Testis (tissue), 5 donors: ENCODE measurements at places on chromosomes 5 and 9.

- no peak for DNase-seq
These were observed 72.2 kb downstream of the SNX18 start for GRCh38 chr5:54589786-54590185.

GRCh38 chr5:10056228-10056760, 193.4 kb downstream of the ATPSCKMT start:
- DNase-seq = no peak

GRCh38 chr9:75120686-75121085, 32.4 kb downstream of the OSTF1 start:
- DNase-seq = no peak

DNA sequence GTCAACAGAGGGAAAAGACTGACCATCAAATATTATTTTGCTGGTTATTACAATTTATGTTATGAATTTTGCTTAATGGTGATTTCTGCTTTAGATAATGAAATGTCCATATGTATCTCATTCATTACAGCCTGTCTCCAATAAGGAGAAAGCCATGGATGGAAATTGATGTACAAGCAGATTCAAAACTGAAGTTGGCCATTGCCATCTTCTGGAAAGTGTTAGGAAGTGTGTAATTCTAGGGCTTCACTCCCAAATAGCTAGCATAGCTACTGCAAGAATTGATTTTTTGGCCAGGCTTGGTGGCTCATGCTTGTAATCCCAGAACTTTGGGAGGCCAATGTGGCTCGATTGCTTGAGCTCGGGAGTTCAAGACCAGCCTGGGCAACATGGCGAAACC, 45.8 kb downstream of the DYNC2I2 start:
- DNase-seq = no peak

- no peak for DNase-seq
These were observed 69.0 kb upstream of the FST start for GRCh38 chr5:53411388-53411787.

DNA sequence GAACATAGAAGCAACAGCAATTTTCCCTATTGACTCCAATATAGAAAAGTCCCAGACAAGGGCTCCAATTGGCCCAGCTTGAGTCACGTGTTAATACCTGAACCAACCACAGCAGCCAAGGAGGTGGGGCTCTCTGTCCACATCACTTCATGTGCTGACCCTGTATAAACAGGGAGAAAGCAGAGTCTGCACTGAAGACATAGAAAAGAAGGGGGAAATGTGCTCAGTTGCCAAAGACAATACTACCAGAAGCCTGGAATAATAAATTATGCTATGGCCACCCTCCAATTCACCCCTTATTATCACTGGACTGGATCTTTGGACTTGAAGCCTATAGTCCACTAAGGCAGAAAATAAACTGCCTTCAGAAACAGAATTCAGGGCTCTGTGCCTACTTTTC, 275.4 kb downstream of the EPB41L4A start:
- no peak for DNase-seq

DNA sequence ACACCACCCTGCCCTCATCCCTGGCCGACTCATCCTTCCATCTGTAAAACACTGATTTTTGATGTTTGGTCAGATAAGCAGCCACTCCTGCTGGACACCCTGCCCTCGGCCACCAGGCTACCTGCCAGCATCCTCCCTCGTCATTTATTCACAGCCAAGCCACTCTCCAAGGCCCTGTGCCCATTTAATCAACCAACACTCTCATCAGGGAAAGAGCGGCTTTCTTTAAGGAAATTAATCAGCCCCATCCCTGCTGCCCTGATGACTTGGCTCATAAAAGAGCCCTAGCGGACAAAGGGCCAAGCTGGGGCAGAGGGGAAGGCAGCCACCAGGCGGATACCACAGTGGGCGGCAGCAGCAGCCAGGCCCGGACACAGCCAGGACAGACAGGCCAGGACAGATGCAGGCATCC, 52.4 kb downstream of the GOLM1 start:
- DNase-seq = no peak

GRCh38 chr9:27801545-27801944, 228.3 kb upstream of the C9orf72 start:
- DNase-seq = no peak

- no peak for DNase-seq
These were observed 79.2 kb upstream of the TGFBR1 start for GRCh38 chr9:99025616-99026270.

GRCh38 chr5:10601246-10602030, 37.6 kb downstream of the ANKRD33B start:
- peak; percentile 75 for DNase-seq

DNA sequence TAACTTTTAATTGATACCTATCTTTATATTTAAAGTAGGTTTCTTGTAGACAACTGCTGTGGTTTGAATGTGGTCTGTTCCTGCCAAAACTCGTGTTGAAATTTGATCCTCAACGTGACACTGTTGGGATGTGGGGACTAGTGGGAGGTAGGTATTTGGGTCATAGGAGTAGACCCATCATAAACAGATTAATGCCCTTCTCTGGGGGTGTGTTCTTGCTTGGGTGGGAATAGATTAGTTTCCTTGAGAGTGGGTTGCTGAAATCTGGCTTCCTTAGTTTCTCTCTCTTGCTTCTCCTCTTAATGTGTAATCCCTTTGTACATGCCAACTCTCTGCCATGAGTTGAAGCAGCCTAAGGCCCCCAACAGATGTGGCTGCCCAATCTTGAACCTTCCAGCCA, 34.6 kb upstream of the IPPK start:
- no peak for DNase-seq

DNA sequence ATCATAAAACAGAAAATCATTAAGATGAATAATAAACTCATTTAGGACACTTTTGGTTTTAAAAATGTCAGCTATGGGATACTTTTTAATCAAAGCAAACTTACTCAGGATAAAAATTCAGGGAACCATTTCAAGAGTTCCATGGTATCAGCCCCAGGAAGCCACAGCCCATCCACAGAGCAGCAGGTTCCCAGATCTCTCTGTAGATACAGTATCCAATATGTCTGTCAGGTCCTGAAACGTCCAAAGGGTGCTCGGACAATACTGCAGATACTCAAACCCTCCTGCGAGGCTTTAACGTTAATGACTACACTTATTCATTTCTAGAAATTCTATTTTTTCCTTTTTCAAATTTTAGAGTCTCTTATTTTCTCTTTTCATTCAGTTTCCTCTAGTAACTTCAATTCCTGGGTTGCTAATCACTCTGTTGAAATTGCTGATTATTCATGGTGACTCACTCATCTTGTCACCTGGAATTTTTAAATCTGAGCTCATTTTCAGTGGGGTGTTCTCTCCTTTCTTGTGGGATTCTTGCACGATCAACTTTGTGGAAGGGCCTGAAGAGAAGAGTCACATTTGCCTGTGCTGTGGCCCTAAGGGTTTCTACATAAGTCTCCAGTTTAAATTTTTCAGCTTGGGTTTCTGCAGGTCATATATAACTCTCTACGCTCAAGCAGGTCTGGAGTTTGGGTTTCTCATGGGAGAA, 435.8 kb downstream of the CTNND2 start:
- no peak for DNase-seq

- DNase-seq = no peak
These were observed 372.8 kb downstream of the PLK2 start for GRCh38 chr5:58087123-58087522.

GRCh38 chr9:81964218-81965171, 21.2 kb downstream of the SPATA31D3 start:
- no peak for DNase-seq

DNA sequence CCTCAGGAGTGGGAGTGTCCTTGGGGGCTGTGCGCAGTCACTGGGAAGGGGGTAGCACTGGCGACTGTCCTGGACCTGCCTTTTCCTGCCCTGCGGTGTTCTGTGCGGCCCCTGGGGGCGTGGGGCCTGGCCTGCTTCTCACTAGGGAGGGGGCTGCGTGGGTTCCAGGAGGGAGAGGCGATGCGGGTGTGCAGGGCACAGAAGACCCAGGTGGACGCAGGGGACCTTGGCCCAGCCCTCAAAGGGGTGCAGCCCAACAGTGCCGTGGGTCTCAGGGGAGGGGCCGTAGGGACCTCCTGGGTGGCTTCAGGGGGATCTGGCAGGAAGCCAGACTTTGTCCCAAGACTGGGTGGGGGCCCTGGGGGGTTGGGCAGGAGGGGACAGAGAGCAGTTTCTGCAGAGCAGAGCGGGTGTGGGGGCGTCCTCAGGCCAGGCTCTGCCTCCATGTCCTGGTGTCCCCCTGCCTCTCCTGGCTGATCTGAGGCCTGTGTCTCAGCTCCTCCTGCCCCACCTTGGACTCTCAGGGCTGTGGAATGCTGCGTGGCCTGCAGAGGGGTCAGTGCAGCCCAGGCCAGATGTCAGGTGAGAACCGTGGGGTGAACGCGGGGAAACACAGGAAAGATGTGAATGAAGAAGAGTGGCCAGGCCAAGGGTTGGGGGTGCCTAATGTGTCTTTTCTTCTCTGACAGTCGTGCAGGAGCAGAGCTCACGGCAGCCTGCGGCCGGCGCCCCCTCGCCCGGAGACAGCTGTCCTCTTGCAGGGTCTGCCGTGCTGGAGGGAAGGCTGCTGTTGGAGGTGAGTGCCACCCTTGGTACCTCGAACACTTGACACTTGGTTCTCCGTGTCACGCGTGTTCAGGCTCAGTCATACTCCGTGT, 54.6 kb downstream of the AHRR start:
- DNase-seq = peak; percentile 13

DNA sequence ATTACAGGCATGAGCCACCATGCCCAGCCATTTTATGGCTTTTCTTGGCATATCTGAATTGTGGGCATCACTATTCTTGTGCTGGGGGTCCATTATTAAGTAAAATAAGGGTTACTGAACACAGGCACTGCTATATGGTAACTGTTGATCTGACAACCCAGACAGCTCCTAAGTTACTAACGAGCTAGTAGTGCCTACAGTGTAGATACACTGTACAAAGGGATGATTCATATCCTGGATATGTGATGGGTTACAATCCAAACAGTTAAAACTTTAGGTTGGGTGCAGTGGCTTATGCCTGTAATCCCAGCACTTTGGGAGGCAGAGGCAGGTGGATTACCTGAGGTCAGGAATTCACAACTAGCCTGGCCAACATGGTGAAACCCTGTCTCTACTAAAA, 4.3 kb downstream of the CD14 start:
- no peak for DNase-seq

DNA sequence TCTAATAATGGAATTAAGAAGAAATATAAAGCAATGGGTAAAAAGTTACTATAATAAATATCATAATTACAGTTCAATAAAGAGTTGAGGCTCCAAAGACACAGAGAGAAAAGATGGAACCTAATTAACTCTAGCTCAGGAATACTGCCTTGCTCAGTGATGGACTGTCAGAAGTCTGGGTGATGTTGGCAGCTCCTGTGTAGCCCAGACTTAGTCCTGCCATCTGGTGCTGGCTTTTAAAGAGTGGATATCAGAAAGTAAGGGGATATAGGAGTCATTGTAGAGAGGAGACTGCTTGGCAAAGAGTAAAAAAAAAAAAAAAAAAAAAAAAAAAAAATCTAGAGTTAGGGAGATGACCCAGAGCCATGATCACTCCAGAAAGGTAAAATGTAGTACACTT, 551.9 kb upstream of the DMAC1 start:
- DNase-seq = no peak

DNA sequence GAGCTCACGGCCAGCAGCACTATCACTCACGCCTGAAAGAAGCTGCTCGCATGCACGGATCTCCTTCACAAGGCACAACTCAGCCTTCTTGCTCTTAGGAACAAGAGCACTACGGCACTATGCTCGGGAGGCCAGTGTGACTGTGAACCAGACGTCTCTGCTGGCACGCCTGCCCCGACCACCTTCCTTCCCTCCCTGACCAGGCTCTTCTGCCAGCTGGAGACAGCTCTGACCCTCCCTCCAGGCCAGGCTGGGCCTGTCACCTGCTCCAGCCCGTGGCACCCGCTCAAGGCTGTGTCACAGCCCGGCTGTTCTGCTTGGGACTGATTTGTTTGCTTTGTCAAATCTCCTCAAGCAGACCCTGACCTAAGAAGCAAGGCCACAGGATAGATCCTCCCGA, 7.0 kb downstream of the TBC1D9B start:
- DNase-seq = peak; percentile 69

GRCh38 chr5:14204011-14204670, 61.0 kb downstream of the TRIO start:
- no peak for DNase-seq

DNA sequence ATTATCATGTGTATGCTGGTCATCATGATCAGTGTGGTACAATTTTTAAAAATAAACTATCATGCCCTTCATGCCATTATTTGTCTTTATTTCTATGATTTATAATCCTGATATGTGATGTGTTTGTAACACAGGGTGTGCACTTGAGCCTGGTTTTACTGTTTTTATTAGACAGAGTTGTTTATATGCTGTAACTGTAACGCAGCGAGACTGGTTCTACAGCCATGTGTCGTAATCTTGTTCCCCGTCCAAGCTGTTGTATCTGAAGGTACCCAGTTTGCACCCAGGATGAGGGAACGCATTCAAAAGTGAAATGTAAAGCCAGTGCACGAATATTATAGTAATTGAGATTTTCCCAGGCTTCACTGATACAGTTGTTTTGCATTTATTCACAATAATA, 28.2 kb downstream of the SNX18 start:
- no peak for DNase-seq

DNA sequence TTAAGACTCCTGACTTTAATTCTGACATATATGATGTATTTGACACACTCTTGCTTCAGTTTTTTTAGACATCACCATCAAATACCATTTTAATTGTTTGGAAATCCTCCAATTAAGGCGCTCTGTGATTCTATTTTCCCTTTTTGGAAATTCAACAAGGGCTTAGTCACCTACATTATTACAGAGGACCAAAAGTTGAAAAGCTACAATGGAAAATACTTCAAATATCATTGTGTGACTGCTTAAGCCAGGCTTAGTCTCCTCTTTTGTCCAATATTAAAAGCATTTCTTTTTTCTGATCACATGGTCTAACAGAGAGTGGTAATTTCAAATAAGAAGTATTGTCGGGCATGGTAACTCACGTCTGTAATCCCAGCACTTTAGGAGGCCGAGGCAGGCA, 160.3 kb downstream of the CEMIP2 start:
- DNase-seq = no peak

- DNase-seq = no peak
These were observed 276.6 kb downstream of the DTWD2 start for GRCh38 chr5:118711727-118712126.

GRCh38 chr5:17316970-17317459, 99.6 kb downstream of the BASP1 start:
- no peak for DNase-seq

- DNase-seq = no peak
These were observed 15.1 kb downstream of the ADCY2 start for GRCh38 chr5:7410936-7411511.

GRCh38 chr5:956941-957747, 51.5 kb upstream of the NKD2 start:
- DNase-seq = no peak
